ENCODE measurements at places on chromosomes 7 and 10. TPM values are rescaled to one million over a fixed set of nuclear protein-coding genes. Genes with fewer than 3 reads are reported as not detected.

The ANKRD61 gene
- polyA plus RNA-seq = 2.7 TPM

The ZNF398 gene
- 15.2 TPM for polyA plus RNA-seq

The ANKRD2 gene
- polyA plus RNA-seq = 0.39 TPM

The HBP1 gene
- 105 TPM for polyA plus RNA-seq

The SUGCT gene
- 14.5 TPM for polyA plus RNA-seq

GRCh38 chr10:113047963-113048781 lies 98.1 kb downstream of the TCF7L2 start:
- DNase-seq = peak; percentile 77

- DNase-seq = peak; percentile 71
Observed at GRCh38 chr10:128047351-128047750, 78.9 kb downstream of the MKI67 start.

DNA sequence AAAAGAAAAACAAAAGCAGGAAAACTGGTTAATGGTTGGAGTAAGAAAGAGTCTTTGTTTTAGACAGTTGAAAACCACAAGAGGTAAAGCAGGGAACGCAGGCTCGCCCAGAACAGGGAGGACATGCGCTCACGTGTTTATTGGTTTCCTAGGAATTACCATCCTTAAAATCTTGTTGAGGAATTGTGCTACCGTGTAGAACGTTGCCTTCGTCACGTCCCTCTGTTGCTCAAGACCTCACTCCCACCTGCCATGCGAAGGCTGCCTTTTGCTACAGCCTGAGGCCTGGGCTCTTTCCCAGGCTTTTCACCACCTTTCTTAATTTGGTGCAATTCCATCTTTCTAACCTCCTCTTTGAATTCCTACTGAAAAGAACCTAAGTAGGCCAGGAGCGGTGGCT lies 61.6 kb upstream of the CAMK1D start:
- DNase-seq = no peak

DNA sequence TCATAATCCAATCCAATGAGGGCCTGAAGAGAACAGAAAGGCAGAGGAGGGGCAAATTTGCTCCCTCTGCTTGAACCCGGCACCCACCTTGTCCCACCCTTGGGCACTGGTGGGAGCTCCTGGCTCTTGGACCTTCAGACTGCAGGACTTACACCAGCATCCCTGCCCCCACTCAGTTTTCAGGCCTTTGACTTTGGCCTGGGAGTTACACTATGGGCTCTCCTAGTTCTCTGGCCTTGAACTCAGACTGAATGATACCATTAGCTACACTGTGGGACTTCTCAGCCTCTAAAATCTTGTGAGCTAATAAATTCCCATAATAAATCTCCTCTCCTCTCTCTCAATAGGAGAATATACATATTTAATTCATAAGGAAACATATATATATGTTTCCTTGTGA lies 114.4 kb downstream of the AHR start:
- no peak for DNase-seq

DNA sequence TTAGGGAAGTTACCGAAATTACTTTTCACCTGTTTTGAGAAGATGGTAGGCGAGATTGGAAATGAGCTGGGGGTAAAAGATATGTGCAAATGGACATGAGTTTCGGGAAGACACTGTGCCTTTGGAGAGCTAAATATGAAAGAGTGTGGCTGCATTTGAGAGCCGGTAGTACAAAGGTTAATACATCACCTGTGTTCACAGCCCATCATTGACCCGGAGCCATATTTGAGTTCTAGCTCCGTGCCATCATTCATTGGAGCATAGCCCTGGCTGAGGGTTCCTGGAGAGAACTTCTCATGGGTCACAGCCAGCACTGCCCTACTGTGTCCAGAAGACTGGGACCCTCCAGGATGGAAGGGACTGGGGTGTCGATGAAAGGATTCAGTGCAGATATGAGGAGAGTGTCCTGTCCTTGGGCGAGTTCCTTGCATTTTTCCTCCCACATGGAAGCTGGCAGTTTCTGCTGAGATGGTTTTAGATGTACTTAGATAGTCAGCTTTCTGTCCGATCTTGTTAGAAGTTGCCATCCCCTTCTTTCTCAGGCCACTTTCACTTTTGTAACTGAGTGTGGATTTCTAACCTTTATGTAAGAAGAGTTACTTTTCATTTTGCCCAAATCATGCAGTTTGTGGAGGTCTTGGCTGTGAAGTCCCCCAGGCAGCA lies 138.8 kb downstream of the JCAD start:
- no peak for DNase-seq

DNA sequence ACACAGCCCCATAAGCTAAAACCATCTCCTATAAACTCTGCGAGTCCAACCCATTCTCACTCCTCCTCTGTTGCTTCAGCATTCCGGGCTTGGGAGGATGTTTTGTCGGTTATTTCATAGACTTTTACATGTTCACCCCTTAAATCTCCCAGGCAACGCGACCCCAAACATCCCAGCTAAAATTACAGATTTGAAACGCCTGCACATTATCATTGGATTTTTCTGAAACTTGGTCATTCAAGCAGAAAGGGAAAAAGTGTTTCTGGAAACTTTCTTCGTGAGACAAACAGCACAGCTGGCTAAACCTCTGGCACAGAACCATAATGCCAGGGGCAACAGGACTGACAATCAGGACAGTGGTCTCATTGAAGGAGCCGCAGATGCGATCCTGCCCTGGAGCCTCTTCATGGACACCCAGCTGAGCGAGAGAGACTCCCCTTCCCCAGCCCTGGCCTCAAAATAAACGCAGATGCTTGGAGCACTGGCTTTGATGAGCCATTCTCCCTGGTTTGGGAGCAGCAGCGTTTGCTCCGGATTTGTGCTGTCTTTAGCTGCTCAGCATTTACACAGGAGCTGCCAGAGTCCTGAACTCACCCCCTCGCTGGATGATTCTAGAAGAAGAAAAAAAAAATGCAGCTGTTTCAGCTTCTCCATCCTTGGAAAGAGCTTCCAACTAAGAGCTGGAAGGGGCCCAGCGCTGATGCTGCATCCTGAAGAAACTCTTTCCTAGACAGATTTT lies 30.1 kb downstream of the AFAP1L2 start:
- DNase-seq = peak; percentile 60

DNA sequence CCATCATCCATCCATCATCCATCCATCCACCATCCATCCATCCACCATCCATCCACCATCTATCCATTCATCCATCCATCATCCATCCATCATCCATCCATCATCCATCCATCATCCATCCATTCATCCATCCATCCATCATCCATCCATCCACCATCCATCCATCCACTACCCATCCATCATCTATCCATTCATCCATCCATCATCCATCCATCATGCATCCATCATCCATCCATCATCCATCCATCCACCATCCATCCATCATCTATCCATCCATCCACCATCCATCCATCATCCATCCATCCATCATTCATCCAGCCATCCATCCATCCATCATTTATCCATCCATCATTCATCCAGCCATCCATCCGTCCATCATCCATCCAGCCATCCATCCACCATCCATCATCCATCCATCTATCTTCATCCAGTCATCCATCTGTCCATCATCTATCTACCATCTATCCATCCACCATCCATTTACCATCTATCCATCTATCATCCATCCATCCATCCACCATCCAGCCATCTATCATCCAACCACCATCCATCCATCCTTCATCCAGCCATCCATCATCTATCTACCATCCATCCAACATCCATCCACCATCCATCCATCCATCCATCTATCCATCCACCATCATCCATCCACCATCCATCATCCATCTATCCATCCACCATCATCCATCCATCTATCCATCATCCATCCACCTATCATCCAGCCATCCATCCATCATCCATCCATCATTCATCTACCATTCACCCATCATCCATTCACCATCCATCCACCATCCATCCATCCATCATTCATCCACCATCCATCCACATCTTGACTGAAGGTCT lies 153.8 kb downstream of the SH3PXD2A start:
- no peak for DNase-seq

DNA sequence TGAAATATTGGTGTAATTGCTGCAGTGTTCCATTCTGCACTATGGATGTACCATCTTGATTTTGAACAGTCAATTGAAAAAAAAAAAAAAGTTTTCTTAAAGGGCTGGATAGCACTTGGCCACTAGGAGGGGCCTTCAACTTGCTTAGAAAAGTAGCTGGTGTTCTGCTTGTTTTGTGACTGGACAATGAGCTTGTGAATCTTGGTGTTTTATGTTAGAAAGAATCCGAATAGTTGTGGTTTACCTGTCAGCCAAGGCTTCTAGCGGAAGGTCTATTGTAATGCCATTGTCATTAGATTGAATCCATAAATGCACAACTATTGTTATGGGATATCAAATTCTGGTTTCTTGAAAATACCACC lies 77.1 kb downstream of the BMPER start:
- no peak for DNase-seq

DNA sequence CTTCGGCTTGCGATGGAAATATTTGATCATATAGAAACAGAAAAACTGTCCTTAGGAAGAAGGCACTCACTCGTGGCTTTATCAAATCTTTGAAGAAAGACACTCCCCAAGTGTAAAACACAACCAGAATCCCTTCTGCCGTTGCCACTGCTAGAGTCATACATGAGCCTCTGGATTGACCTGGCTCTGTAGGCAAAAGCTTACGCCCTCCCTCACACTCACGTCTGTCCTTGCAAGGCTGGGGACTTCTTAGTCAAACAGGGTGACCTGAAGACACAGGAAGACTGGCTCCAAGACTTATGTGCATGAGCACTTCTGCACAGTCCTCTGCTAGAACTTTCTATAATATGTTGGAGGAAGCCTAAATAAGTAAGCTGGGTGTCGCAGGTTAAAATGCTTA lies 135.4 kb upstream of the MDFIC start:
- no peak for DNase-seq

GRCh38 chr10:110527731-110528171 lies 30.0 kb downstream of the DUSP5 start:
- no peak for DNase-seq

- DNase-seq = no peak
Observed at GRCh38 chr10:14781763-14782162, 7.1 kb upstream of the FAM107B start.

DNA sequence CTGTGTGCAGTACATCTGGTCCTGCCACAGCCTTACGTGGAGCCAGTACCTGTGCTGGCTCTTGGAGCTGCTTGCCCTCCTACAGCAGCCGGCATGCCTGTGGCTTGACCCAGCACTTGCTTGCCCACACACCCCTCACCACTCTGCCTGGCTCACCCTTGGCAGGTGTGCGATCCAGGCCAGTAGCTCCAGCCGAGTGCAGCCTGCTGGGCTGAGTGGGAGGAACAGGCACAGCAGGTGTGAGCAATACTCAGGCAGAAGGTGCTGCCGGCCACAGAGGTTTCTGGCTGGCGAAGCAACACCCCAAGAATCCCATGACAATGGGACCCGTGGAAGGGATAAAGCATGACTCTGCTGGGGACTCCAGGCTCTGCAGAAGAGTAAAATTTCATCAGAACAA lies 173.5 kb upstream of the ADCY1 start:
- no peak for DNase-seq

DNA sequence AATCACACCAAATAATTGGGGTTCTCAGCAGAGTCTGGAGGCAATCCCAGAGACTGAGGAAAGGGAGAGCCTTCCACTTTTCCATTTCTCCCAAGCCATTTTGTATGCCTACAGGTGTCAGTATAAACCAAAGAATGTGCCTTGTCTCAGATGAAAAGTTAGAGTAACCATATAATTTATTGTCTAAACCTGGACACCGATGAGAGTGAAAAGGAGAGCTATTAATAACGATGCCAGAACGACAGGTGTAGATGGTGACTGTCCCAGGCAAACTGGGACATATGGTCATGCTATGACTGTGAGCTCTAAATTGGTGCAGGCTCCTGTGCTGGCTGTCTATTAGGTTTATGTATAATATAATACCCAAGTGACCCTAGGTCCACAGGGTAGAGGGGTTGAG lies 219.6 kb downstream of the ARHGAP12 start:
- DNase-seq = no peak

DNA sequence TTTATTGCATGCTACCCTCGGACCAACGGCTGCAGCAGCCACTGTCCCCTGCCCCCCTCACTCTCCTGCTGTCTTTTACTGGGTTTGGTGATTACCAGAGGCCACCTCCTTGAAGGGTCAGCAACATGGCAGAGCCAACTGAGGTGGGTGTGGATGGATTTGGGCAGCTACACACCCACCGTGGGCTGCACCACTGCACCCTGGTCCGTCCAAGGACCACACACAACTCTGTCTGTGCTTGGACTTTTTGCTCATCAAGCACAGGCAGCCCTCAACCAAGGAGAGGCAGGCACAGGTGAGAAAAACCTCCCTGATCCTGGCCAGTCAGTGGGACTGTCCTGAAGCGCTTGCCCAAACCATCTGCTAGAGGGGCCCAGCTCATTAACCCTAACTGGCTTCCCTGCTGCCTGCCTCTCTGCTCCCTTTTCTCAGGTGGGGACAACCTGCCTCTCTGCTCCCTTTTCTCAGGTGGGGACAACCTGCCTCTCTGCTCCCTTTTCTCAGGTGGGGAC lies 239.5 kb upstream of the PITRM1 start:
- DNase-seq = no peak

DNA sequence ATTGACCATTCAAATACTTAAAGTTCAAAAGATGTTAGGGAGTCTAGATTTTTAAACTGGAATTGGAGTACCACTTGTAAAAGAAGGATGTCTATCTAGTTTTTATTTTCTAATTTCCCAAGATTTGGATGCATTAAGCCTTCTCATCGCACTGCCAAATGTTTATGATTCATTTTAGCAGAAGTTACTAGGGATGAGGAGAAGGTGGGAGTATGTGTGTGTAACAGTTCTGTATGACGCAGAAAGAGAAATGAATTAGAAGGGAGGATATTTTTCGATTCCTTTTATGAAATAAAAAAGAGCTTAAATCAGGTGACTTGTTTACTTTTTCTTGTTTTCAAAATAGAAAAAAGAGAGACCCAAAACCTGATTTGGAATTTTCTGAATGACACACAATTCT lies 6.8 kb upstream of the SLK start:
- no peak for DNase-seq

GRCh38 chr10:129514568-129515451 lies 47.8 kb downstream of the MGMT start:
- no peak for DNase-seq

DNA sequence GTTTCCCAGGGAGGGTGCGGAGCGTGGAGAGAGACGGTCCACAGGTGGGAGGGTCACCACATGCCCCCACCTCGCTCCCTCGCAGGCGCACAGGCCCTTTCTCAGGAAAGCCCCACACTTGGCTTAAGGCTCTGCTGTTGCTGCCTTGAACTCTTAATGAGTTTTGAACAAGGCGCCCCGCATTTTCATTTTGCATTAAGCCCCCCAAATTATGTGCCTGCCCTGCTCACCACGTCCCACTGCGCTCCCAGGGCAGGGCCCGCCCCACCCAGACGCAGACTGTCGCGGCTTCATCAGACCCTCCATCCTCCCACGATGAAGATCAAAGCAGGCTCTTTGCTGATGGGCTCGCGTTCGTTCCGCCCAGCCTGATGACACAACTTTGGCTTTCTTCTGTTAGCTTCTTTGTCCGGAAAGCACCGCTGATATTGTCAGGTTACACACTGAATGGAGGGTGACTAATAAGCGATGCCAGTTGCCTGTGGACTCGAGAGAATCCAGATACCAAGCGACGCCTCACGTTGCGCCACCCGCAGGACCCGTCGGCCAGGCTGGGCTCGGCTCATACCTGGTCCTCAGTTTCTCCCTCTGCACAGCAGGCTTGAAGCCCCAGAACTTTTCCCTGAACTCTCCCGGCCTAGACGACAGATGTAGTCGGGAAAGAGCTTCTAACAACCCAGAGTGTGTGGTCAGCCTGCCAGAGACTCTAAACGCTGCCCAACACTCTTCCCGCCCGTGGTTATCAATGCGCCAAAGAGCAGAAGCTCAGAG lies 9.5 kb downstream of the CALML3 start:
- DNase-seq = no peak
